Stomach (tissue), 19 donors: ENCODE measurements at places on chromosomes 6 and 20. TPM values are rescaled to one million over a fixed set of nuclear protein-coding genes. Genes with fewer than 3 reads are reported as not detected.

- no peak for DNase-seq
- H3K36me3 ChIP-seq, result no peaks in the 10 kb centered on the region
- no peak overlapping the region for H3K27ac ChIP-seq
- peaks cover 47% of the 10 kb centered on the region for H3K27me3 ChIP-seq
Observed at GRCh38 chr6:49551078-49551865, 804 bp downstream of the C6orf141 start.

GRCh38 chr6:16851044-16851540 is 89.8 kb upstream of the ATXN1 start:
- no peaks in the 10 kb centered on the region for H3K36me3 ChIP-seq
- no peak overlapping the region for H3K27ac ChIP-seq
- no peak overlapping the region for H3K4me3 ChIP-seq
- no peak for DNase-seq
- H3K27me3 ChIP-seq, result no peaks in the 10 kb centered on the region
- no peaks in the 10 kb centered on the region for H3K4me1 ChIP-seq

FERMT1 gene
- total RNA-seq, result 11.9 TPM

- peak overlapping the region; percentile 89 for H3K27ac ChIP-seq
- no peaks in the 10 kb centered on the region for H3K36me3 ChIP-seq
- H3K4me1 ChIP-seq, result peaks cover 65% of the 10 kb centered on the region
- H3K4me3 ChIP-seq, result no peak overlapping the region
Observed at GRCh38 chr20:50310673-50311051, 120.0 kb downstream of the CEBPB start.

GRCh38 chr6:167401525-167402194 is 76.8 kb downstream of the TTLL2 start:
- H3K27me3 ChIP-seq, result no peaks in the 10 kb centered on the region
- DNase-seq, result peak; percentile 43
- no peak overlapping the region for H3K27ac ChIP-seq
- peaks cover 6% of the 10 kb centered on the region for H3K4me1 ChIP-seq
- no peaks in the 10 kb centered on the region for H3K36me3 ChIP-seq
- H3K4me3 ChIP-seq, result no peak overlapping the region

GRCh38 chr6:126063512-126064146 is 77.3 kb downstream of the TRMT11 start:
- DNase-seq, result no peak
- peaks cover 10% of the 10 kb centered on the region for H3K36me3 ChIP-seq
- peak overlapping the region; percentile 27 for H3K27ac ChIP-seq
- H3K27me3 ChIP-seq, result no peaks in the 10 kb centered on the region
- no peak overlapping the region for H3K4me3 ChIP-seq
- peaks cover 15% of the 10 kb centered on the region for H3K4me1 ChIP-seq

LSM14B gene
- 27.2 TPM for total RNA-seq

GRCh38 chr6:152146385-152146784 is 338.9 kb downstream of the ESR1 start:
- no peak overlapping the region for H3K4me3 ChIP-seq
- DNase-seq, result no peak
- no peaks in the 10 kb centered on the region for H3K4me1 ChIP-seq
- no peaks in the 10 kb centered on the region for H3K27me3 ChIP-seq
- H3K36me3 ChIP-seq, result peaks cover 98% of the 10 kb centered on the region
- no peak overlapping the region for H3K27ac ChIP-seq

DNA sequence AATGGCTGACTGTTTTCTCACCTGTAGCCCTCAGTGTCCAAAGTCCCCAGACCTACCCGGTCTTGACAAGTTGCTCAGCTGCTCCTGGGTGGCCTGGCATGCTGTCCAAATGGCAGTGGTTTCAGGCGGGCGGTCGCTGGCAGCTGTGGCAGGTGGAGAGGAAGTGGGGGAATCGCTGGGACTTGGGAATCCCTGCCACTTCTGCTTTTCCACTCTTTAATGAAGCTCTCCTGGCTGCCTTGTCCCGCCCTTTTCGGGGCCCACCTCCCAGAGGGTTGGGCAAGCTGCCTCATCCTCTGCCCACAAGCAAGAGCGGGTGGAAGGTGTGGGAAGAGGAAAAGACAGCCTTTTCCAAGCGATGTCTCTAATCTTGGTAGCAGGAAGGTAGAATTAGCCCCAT is at the start of gene OCSTAMP:
Gene OCSTAMP, minus strand, starts transcription at position 194 of the 400 bp plus-strand sequence. Its CDS starts 94 bp downstream, at position 100.
- H3K4me1 ChIP-seq, result no peaks in the 10 kb centered on the region
- peaks cover 30% of the 10 kb centered on the region for H3K27me3 ChIP-seq
- no peak within 1 kb of the TSS for H3K27ac ChIP-seq
- DNase-seq, result no peak
- no peaks in the 10 kb centered on the region for H3K36me3 ChIP-seq

- H3K36me3 ChIP-seq, result no peaks in the 10 kb centered on the region
- DNase-seq, result no peak
- no peak overlapping the region for H3K27ac ChIP-seq
- H3K4me3 ChIP-seq, result no peak overlapping the region
Observed at GRCh38 chr20:5890773-5891441, 59.4 kb downstream of the TRMT6 start.

CTAGE9 gene
- not detected for total RNA-seq

GRCh38 chr6:35228481-35228880 is 14.7 kb downstream of the SCUBE3 start:
- peaks cover 3% of the 10 kb centered on the region for H3K4me1 ChIP-seq
- peak; percentile 31 for DNase-seq
- H3K36me3 ChIP-seq, result no peaks in the 10 kb centered on the region
- no peak overlapping the region for H3K27ac ChIP-seq
- no peak overlapping the region for H3K4me3 ChIP-seq
- no peaks in the 10 kb centered on the region for H3K27me3 ChIP-seq

- H3K27me3 ChIP-seq, result no peaks in the 10 kb centered on the region
- H3K4me1 ChIP-seq, result no peaks in the 10 kb centered on the region
- no peak overlapping the region for H3K27ac ChIP-seq
- H3K36me3 ChIP-seq, result no peaks in the 10 kb centered on the region
Observed at GRCh38 chr6:124148236-124148957, 344.7 kb downstream of the NKAIN2 start.

GRCh38 chr20:50504231-50504823 is 5.9 kb upstream of the PTPN1 start:
- no peaks in the 10 kb centered on the region for H3K27me3 ChIP-seq
- no peak for DNase-seq
- H3K4me3 ChIP-seq, result no peak overlapping the region
- H3K27ac ChIP-seq, result peak overlapping the region; percentile 78
- H3K4me1 ChIP-seq, result peaks cover 11% of the 10 kb centered on the region

PM20D2 gene
- 11.6 TPM for total RNA-seq

DNA sequence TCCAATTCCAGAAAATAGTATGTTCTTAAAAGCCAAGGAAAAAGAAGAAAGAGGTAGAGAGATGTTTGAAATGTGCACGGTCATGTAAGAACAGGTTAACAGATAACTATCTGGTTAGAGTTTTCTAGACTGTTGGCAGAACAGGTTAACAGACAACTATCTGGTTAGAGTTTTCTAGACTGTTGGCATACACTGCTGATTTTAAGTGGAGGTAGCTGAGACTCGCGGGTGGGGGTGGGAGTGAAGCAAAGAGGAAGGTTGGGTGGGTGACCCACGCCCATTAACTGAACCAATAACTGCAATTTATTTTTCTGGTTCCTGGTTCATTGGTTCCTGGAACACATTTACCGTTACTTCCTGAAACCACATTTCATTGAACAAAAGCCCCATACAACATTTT is 157.5 kb downstream of the ELOVL4 start:
- no peaks in the 10 kb centered on the region for H3K4me1 ChIP-seq
- H3K4me3 ChIP-seq, result no peak overlapping the region
- H3K27ac ChIP-seq, result no peak overlapping the region
- H3K36me3 ChIP-seq, result no peaks in the 10 kb centered on the region

LY6G6F gene
- total RNA-seq, result not detected

DNA sequence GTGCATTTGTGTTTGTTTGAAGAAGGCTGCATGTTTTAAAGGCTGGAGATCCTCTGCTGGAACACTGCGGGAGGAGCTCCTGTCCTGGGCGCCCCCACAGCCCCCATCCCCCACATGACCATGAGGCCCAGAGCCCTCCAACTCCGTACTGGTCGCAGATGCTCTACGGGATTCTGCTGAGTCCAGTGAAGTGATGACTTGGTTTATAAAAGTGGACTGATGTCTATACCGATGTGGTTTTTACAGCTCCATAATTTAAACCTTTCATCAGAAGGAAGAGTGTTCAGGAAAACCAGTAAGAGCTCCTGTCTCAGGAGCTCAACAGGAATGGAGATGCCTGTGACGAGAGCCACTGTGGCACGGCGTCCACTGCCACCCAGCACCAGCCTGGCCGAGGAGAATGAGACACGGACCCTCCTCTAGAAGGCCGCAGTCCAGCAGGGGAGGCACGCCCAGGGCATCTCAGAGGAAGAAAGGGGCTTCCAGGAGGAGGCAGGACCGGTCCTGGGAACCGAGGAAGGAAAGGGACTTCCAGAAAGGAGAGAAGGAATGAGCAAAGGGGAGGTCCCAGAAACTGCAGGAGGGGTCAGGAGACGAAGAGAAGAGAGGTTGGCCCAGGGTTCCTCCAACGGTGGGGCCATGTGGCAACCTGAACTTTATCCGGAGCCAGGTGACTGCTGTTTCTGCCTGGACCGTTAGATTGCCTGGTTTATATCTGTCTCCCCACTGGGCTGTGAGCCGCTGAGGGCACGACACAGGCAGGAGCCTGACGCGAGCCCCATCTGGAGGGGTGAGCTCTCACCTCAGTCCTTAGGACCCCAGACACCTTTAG is 26.9 kb downstream of the BFSP1 start:
- peak overlapping the region; percentile 41 for H3K4me3 ChIP-seq
- no peak for DNase-seq
- H3K27me3 ChIP-seq, result no peaks in the 10 kb centered on the region
- peaks cover 20% of the 10 kb centered on the region for H3K4me1 ChIP-seq
- no peaks in the 10 kb centered on the region for H3K36me3 ChIP-seq
- no peak overlapping the region for H3K27ac ChIP-seq

DNA sequence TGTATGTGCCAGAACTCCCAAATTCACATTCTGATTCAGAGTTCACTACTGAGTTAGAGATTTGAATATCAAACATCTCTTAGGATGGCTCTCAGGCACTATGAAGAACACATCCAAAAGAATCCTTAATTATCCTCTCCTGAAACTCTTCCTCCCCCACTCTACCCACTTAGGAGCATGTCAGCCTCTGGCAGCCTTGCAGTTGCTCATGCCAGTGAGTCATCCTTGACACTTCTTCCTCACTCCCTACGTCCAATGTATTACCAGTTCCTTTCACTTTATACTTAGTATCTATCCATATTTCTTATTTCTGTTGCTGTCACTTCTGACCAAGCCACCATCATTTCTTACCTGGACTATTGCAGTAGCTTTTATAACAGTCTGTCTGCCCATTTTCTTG is 192.0 kb upstream of the IMPG1 start:
- H3K27me3 ChIP-seq, result no peaks in the 10 kb centered on the region
- no peak for DNase-seq
- H3K4me1 ChIP-seq, result no peaks in the 10 kb centered on the region
- H3K27ac ChIP-seq, result no peak overlapping the region

DNA sequence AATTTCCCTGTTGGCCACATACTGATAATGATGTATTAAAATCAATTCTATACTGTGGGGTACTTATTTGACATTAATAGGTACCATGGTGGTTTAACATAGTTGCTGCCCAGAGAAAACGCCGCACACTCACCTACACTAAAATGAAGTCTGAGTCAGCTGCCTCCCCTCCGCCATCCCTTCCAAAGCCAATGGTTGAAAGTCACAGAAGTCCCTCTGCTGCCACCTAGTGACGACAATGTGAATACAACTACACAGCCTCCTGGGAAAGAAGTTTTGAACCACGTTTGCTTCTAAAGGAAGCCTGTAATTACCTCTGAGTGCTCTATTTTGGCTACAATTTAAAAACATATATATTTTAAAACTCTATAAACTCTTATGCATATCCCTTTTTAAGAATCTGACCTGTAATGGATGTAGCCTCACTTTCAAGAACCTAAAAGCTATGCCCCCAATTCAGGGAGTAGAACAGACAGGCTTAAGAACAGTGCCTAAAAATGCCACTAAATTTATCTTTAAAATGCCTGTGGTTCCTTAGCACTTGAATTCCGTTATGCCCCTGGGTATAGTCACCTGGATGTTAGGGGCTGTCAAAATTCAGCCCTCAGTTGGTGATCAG is 20.6 kb upstream of the ECI2 start:
- no peak overlapping the region for H3K27ac ChIP-seq
- peak; percentile 95 for DNase-seq
- no peaks in the 10 kb centered on the region for H3K27me3 ChIP-seq
- no peak overlapping the region for H3K4me3 ChIP-seq

- H3K4me1 ChIP-seq, result peaks cover 35% of the 10 kb centered on the region
- peak overlapping the region; percentile 63 for H3K27ac ChIP-seq
- peak overlapping the region; percentile 79 for H3K4me3 ChIP-seq
Observed at GRCh38 chr20:62064770-62065673, 659 bp downstream of the TAF4 start.

GRCh38 chr6:89302936-89303335 is 12.2 kb downstream of the GABRR2 start:
- H3K4me1 ChIP-seq, result peaks cover 6% of the 10 kb centered on the region
- no peaks in the 10 kb centered on the region for H3K36me3 ChIP-seq
- H3K27me3 ChIP-seq, result no peaks in the 10 kb centered on the region
- no peak overlapping the region for H3K4me3 ChIP-seq
- no peak for DNase-seq

GRCh38 chr20:50302341-50303057 is 111.9 kb downstream of the CEBPB start:
- H3K4me3 ChIP-seq, result no peak overlapping the region
- H3K4me1 ChIP-seq, result peaks cover 46% of the 10 kb centered on the region
- H3K27ac ChIP-seq, result peak overlapping the region; percentile 88
- no peaks in the 10 kb centered on the region for H3K27me3 ChIP-seq
- H3K36me3 ChIP-seq, result no peaks in the 10 kb centered on the region

DNA sequence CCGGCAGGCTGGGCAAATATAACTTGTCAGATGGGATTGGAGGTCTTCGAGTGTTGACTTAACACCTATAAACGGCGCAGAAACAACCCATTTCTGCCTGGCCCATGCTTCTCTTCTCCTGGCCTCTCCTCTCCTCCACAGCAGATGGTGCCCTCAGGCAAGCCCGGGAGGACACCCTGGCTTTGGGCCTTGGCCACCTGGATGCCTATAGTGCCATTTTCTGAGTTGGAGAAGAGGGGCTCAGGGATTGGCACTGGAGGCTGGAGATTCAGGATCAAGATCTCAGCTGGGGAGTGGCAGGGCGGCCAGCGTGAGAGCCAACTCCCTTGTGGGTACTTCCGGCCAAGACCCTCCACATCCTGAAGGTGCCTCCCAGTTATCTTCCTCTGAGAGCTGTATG is 211.9 kb upstream of the PMEPA1 start:
- no peaks in the 10 kb centered on the region for H3K36me3 ChIP-seq
- H3K27ac ChIP-seq, result no peak overlapping the region
- no peak overlapping the region for H3K4me3 ChIP-seq
- DNase-seq, result no peak
- no peaks in the 10 kb centered on the region for H3K27me3 ChIP-seq

- no peaks in the 10 kb centered on the region for H3K36me3 ChIP-seq
- H3K4me3 ChIP-seq, result no peak overlapping the region
- H3K27me3 ChIP-seq, result no peaks in the 10 kb centered on the region
- no peaks in the 10 kb centered on the region for H3K4me1 ChIP-seq
- H3K27ac ChIP-seq, result no peak overlapping the region
Observed at GRCh38 chr6:6352772-6353171, 32.3 kb upstream of the F13A1 start.
